ENCODE measurements at places on chromosomes 11 and 22. TPM values are rescaled to one million over a fixed set of nuclear protein-coding genes. Genes with fewer than 3 reads are reported as not detected.

DNA sequence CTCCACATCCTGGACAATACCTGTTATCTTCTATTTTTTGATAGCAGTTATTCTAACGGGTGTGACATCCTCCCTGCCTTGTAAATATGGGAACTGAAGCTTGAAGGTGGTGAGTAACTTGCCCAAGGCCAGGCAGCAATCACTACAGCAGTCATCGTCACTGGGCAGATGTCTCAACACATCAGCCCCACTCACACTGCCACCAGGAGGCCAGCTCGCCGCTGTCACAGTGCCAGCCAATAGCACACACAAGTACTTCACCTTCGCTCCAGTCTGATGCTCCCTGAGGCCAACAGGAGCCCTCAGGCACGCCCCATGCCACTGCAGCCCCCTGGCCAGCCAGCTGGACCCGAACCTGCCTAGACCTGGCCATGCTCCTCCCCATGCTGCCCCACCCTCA is 4.9 kb upstream of the TTLL1 start:
- DNase-seq = peak; percentile 70

The SLC22A12 gene
- not detected for total RNA-seq

GRCh38 chr11:96189351-96189750 is 153.6 kb downstream of the MAML2 start:
- DNase-seq = no peak

The MS4A6E gene
- total RNA-seq = not detected

GRCh38 chr22:33379836-33380235 is 321.7 kb upstream of the SYN3 start:
- no peak for DNase-seq

DNA sequence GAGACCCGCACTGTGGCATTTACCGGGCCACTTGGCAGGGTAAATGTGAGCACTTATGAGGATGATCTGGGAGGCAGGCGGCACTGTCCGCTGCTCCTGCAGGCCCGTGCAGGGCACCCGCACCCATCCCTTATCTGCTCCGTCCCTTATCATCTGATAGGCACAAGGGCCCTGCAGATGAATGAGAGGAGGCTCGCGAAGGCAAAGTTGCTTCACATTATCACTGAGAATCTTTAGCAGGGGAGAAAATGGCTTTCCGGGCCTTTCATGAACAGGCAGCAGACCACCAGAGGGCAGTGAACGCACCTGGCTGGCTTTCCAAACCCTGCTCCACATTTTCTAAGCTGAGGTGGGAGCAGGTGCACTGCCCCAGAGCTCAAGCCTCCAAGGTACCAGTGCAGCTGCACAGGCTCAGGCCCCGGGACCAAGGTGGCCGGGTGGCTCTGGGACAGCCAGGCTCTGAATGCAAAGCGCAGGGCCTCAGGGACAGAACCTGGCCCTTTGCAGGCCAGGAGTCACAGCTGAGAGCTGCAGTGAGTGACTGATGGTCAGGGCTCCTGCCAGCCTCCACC is 165.6 kb downstream of the SHANK2 start:
- DNase-seq = no peak

The SLC6A5 gene
- total RNA-seq = not detected

GRCh38 chr11:35927682-35928081 is 16.2 kb upstream of the LDLRAD3 start:
- DNase-seq = peak; percentile 29
